ENCODE measurements at places on chromosomes 13 and 19.

- no peak for DNase-seq
Observed at GRCh38 chr19:43872547-43873336, 45.6 kb downstream of the ZNF283 start.

DNA sequence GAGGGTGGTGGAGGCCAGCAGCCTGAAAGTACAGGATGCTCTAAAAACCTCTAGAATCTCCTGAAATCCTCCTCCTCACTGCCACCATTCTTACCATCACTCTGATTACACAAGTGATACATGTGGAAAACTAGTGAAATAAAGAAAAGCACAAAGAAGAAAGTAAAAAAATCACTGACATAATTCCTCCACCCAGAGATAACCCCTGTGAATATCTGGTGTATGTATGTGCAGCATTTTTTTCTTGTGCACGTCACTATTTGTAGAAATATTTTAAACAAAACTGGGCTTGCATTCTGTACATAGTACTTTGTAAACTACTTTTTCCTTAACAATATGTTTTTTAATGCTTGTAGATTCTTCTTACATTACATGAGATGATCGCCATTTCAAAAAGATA is 73.2 kb downstream of the CDADC1 start:
- no peak for DNase-seq

DNA sequence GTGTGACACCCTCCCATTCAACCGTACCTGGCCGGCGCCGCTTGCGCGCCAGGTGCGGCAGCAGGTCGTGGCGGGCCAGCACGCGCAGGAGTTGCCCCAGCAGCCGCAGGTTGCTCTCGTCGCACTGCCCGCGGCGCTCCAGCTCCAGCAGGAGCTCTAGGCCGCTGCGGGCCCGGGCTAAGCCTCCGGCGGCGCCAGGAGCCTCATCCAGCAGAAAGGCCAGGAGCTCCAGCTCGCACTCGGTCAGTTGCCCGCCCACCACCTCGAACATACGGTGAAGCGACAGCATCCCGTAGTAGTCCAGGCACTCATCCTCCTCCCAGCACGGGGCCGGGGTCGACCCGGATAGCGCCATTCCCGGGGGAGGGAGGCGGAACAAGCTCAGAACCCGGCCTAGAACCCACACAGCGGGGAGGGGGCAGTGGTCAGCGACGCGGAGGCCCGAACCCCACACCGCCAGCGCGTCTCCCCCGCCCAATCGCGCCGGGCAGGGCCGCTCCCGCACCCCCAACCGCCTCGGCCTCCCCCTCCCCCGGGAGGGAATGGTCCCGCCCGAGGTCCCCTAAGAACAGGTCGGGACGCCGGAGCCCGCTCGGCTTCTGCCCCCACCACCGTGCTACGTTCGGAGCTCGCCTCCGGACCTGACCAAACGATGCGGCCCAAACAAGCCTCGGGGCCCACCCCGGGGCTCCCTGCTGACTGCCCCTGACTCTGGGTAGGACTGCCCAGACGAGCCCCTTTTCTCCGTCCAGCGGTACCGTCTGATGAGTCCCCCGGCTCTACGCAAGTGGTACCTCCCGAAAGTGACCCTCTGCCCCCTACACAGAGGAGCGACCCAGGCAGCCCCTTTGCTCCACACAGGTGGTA is 591 bp downstream of the DEDD2 start:
- peak; percentile 44 for DNase-seq

GRCh38 chr13:108700422-108701170 is 71.2 kb downstream of the MYO16 start:
- DNase-seq = no peak

DNA sequence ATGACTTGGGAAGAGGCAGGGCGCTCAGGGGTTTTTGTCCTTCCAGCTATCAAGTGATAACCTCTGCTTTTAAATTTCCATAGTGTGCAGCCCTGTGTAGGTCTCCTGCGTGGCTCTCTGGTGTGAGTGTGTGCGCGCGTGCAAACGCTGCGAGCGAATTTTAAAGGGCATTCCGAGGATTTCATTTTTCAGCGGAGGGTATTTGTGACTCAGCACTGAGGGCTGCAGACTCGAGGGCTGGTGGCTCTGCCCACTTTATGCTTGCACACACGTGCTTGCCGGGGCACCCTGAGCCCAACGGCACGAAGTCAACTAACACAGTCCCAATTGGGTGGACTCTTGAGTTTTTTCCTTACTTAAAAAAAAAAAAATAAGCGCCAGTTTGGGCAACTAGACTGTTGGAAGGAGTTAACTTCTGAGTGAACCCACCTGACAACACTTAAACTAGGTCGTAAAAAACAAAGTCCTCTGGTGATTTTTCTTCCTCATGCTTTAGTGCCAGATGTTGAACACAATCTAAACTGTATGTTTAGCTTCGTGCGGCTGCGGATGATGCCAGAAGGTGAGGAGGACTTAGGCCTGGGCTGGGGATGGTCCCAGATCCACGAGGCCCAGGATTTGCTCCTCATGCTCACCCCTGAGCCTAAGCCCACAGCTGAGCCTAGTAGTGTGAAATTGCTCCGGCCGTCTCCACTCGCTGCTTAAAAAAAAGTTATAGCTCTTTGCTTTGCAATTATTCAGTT is 2.1 kb downstream of the FGF9 start:
- no peak for DNase-seq

GRCh38 chr13:41059456-41060081 is 1.7 kb upstream of the WBP4 start:
- DNase-seq = no peak

GRCh38 chr13:83423381-83423780 is 458.9 kb downstream of the SLITRK1 start:
- no peak for DNase-seq

DNA sequence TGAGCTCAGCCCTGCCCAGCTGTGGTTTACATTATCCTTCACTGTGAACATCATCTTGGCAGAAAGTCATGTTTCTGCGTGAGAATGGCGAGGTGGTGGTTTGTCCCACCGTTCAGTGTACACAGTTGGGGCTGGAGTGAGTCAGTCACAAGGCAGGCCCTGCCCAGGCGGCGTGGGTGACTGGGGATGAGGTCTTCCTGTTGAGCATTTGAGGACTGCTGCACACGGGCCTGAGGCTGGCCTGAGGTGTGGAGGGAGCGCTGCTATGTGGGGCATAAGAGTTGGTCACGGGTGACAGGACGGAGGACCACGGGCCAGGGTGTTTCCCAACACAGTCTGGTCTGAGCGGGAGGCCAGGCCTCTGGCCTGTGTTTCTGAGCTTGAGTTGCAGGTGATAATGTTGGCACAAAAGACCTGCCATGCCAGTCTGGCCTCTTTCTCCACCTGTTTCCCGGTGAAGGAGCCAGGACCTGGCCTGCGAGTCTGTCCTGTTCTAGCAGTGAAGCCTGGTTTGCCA is 13.4 kb upstream of the C19orf33 start:
- DNase-seq = no peak

- no peak for DNase-seq
Observed at GRCh38 chr19:30788105-30788765, 416.1 kb downstream of the ZNF536 start.

DNA sequence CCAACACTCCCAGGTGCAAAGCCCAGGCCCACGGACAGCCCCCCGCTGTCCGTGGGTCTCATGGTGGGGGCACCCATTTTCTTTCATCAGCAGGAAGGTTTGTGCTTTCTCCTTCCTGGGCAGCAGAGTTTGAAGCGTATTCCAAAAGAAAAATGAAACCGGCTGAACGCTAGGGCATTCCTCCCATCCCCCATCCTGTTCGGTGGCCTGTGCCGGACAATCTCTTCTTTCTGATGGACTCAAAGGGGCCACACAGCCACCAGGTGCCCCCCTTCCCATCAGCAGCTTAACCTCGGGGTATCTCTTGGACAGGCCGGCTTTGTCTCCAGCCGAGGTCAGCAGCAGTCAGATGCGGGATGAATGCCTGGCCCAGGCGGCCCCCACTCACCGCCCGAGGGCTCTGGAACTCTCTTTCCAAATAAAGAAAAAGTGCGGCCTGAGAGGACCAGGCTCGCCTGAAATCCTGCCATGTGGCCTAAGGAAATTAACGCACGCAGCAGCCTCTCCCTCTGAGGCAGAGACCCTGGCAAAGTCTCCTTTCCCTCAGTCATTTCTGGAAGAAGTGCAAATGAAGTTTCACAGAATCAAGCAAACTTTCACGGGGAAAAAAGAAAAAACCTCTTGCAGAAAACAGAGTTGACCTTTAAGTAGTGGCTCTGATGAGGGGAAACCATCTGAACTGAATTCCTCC is 67.8 kb downstream of the RASA3 start:
- DNase-seq = no peak

DNA sequence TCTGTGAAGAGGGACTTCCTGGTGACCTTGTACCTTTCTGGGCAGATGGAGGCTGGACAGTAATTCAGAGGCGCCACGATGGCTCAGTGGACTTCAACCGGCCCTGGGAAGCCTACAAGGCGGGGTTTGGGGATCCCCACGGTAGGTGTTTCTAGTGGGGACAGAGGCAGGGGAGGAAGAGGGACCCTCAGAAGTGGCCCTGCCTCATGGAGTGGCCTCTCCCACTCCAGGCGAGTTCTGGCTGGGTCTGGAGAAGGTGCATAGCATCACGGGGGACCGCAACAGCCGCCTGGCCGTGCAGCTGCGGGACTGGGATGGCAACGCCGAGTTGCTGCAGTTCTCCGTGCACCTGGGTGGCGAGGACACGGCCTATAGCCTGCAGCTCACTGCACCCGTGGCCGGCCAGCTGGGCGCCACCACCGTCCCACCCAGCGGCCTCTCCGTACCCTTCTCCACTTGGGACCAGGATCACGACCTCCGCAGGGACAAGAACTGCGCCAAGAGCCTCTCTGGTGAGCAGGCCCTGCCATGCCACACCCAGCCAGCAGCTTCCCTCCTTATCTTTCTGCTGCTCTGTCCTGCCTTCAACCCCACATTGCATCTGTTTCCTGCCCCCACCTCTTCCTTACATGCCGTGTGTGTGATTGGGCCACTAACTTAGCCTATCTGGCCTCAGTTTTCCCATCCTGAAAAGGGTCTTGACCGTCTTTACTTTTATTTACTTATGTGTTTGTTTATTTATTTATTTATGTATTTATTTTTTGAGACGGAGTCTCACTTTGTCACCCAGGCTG is 7.3 kb downstream of the ANGPTL4 start:
- no peak for DNase-seq
